Mucosa of descending colon (tissue), 3 donors: ENCODE measurements at places on chromosomes 2 and 18. TPM values are rescaled to one million over a fixed set of nuclear protein-coding genes. Genes with fewer than 3 reads are reported as not detected.

DNA sequence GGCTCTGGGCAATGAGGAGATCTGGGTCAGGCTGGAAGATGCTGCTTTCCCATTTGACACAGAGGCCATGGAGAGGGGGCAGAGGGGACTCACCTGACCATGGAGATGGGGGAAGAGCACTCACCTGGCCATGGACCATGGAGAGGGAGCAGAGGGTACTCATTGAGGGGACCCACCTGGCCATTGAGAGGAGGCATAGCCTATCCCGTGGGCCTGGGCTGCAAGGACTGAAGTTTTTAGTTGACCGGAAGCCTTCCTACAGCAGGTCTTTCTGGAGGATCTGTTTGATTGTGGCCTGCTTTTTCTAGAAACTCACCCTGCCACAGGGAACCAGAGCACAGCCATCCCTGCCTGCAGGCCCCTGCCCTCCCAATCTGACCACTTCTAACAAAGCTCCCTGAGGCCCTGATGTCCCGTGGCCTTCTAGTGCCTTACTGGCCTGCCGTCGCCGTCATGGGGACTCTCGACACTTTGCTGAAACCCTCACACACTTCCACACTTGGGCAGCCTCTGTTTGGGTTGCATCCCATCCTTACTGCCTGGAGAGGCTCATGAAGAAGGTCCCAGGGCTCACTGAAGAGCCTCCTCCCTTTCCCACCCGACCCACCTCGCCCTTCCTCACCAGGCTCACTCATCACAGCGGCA, 5.1 kb upstream of the PROM2 start:
- DNase-seq, result no peak

DNA sequence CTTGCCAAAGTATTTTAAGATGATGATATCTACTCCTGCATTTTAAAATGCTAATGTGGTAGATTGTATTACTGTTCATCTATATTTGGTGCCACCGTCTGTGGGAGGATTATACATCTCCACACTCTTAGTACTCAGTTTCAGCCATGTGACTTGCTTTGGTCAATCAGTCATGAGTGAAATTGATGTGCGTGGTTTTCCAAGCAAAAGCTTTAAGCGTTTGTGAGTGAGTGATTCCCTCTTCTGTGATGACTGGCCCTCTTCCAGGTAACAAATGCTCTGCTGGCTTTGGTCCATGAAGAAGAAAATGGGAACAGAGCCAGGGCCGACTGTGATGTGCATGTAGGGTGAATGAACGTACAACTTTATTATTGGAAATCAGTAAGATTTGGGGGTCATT, 330.4 kb downstream of the LPIN1 start:
- DNase-seq, result no peak

DNA sequence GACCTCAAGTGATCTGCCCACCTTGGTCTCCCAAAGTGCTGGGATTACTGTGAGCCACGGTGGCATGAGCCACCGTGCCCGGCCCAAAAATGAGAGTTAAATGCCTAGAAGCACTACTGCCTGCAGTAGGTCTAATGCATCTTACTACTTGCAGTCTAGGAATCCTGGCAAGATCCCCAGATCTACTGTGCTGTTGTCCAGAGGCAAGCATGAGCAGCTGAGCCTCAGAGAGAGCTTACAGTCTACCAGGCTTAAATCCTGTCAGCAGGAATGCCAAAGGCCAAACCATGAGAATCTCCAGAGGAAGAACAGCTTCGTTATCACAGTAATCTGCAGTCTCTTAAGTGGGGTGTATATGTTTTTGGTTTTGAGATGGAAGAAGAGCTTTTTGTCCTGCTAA, 54.4 kb downstream of the XRCC5 start:
- no peak for DNase-seq

GRCh38 chr2:109676346-109676902, 62.3 kb downstream of the SOWAHC start:
- DNase-seq, result no peak

DNA sequence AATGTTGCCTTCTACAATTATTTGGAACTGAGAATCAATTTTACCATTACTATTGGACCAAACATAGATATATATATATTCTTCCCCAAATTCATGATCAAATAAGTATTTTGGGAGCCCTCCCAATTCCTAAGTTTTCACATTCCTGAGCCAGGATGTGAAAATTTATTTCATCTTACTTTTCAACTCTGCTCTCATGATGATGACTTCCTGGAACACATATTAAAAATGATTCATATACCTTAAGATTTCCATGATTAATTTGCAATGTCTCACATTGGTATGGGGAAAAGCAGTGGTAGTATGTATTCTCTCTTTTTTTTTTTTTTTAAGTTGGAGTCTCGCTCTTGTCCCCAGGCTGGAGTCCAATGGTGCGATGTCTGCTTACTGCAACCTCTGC, 596.1 kb upstream of the ZEB2 start:
- no peak for DNase-seq

- DNase-seq, result no peak
These were observed 478.3 kb downstream of the FBXO15 start for GRCh38 chr18:73669297-73669696.

- no peak for DNase-seq
These were observed 45.0 kb upstream of the NRP2 start for GRCh38 chr2:205637320-205637602.

IL1R1 gene
- 39.1 TPM for total RNA-seq

SP140L gene
- 35.7 TPM for total RNA-seq
